Fibroblast of upper back skin (primary cell): ENCODE measurements at places on chromosomes 4 and X.

DNA sequence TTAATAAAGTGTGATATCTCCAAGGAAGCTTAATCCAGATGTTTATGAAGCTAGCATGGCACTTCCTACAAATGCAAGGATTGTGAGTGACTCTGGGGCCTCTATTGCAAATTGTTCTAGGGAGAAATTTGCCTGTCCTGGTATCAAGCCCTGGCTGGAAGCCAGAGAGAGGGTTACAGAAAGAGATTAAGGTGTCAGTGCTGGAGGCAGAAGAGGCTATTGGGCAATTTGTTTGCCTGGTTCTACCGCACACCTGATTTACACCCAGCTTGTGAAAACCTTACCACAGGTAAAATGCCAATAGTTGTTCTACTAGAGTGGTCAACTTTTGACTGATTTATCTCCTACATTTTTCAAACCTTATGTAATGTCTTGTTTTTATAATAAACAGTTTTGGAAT lies 186.7 kb upstream of the FAT1 start:
- no peak for DNase-seq

GRCh38 chr4:58553031-58553430 lies 1442.8 kb upstream of the IGFBP7 start:
- no peak for DNase-seq

GRCh38 chr4:163161536-163162205 lies 5.0 kb downstream of the NAF1 start:
- DNase-seq, result peak; percentile 75

DNA sequence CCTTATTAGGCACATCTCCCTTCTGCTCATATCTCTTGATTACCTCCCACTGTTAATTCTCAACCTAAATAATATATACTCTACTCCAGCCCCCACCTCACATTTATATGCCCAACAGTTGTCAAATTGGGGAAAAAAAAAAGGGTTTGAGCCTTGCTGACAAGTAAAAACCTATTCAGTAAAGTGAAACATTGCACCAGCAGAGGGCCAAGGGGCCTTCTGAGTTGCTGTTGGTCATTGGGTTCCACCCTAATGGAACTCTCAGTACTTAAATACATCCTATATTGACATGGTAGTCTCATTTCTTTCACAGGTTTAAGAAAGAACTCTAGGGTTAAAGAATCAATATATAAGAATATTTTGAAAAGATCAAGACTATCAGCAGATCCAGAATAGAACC lies 362.2 kb downstream of the SMARCA1 start:
- no peak for DNase-seq

DNA sequence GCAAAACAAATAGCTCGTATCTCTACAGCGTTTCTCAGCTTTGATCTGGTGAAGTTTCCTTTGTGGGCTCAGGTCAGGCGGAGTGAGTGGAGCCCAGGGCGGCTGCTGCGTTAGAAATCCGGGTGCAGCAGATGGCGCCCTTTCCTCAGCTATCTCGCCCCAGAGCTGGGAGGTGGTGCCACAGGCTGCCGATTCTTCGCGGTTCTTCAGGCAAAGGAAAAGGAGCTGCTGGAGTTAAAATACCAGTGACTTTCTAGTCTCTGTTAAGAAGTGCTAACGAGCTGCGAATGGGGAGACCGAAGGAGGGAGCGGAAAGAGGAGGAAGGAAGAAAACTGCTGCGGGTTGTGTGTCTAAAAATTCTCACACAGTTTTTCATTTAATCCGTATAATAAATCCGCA lies 114.6 kb downstream of the CPE start:
- DNase-seq, result peak; percentile 64

DNA sequence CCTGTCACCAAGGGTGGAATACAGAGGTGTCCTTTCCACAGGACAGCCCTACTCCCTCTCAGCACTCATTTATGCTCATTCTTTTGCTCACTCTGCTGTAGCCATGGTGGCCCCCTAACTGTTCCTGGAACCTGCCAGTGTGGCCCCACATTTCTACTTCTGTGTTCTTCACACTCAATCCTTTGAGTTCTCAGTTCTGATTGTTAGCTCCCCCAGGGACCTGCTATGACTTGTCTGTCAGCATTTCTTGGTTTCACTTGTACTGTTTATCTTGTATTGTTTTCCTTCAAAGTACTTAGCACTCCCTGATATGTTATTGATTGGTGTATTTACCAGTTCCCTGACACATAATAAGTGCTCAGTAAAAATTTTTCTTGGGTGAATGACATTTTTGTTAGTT lies 14.9 kb downstream of the VBP1 start:
- no peak for DNase-seq

- no peak for DNase-seq
Observed at GRCh38 chr4:94354474-94354896, 11.8 kb upstream of the HPGDS start.

DNA sequence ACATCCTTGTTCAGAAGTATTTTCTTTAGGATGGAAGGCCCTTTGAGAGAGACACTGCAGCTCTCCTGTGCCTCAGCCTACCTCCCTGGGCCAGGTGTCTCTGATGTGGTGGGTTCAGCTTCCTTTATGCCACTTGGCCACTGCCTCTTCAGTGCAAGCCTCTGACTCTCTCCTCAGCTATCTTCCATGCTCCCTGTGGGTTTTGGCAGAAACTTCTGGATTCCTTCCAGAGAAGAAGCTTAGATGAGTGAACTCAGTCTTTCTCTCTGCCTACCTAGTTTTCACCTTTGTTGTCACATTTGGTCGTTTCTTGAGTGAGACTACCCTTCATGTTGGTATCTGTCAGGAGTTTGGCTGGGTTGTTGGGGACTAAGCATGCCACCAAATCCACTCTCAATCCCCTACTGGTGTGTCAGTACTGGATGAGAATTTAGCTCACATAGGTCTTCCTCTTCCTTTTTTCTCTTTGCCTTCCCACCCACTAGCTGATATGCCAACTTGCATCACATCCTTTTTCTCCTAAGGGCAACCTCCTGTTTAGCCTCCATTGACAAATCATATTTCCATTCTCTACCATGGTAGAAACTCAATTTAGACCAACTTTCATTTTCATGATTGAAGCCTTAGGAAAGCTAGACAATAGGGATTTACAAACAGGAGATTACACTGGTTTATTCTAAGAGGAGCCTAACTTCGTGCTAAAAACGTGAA lies 32.0 kb downstream of the IL15 start:
- DNase-seq, result peak; percentile 49

GRCh38 chrX:30010471-30010870 lies 204.9 kb upstream of the MAGEB2 start:
- no peak for DNase-seq

DNA sequence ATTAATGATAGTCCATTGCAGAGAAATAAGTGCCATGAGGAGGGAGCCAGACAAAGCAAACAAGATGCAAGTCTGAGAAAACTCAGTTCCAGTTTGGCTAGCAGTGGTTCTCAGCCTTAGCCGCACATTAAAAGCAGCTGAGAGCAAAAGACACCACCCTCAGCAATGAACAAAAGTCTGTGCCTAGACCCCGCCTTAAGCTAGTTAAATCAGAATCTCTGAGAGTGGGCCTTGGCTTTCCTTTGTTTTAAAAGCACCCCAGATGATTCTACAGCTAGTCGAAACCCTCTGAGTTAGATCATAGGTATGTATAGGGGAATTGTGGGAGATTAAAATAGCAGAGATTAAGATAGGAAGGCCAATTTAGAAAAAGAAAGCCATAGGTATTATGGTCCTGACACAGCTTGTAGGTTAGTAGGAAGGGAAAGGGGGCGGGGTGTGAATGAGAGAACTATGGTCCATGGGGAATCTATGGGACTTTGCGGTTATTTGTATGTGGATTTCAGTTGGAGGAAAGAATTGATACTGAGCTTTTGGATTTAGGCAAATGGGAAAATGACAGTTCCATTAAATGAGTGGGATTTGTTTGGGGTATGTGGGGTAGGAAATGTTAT lies 12.0 kb downstream of the SPRY1 start:
- peak; percentile 33 for DNase-seq

GRCh38 chrX:119549327-119550016 lies 15.7 kb downstream of the STEEP1 start:
- no peak for DNase-seq

- no peak for DNase-seq
Observed at GRCh38 chr4:82381661-82382296, 8.0 kb upstream of the HNRNPD start.

DNA sequence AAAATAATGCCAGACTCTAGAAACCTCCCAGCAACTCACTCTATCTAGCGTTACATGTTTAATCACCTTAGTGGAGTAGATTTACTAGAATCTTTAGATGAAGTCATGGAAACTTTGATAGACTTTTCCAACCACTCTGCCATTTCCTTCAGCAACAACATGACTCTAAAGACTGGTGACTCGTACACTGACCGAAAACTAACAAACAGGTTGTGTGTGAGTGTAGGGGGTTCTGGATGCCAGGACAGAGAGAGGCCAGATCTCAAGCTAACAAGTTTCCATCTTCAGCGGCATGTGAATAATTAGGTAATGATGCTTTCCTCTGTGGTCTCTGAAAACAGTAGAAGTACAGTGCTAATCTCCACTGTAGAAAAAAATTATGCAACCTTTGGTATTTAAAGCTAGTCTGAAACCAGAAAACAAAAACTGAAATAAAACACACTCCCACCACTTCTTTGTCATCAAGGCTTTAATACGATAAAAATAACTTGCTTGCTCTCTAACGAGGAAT lies 286.4 kb downstream of the PRDM5 start:
- peak; percentile 2 for DNase-seq

DNA sequence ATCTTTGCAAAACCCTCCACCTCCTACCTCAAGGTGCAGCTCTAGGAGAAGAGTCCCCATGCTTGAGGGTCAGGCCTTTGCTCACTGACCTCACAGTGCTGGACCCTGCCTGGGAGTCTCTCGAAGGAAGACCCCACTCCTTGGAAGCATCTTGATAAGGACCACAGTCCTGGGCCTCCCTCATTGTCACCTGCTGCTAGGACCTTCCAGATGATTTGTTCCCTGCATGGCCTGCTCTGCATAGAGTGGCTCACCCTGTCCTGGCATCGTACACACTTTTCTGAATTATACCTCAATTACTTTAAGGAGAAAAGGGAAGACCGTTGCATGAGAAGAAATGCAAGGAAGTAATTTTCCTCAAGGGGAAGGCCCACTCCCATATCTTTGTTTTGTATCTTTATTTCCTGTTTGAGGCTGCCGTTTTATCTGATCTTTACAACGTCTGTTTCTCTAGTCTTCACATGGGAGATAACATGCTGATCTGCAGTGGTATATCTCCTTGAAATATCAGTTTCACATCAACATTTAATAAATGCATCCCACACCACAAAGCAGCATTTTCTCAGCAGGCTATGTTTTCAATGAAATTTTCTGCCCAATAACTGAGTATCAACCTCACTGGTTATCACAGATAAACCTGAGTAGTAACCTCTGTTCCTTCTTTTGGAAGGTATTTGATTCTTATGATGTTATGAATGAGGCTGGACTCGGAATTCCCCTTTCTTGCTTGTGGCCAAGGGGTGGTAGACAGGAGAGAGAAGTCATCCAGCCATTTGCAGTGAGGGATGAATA lies 15.0 kb upstream of the AKAP17A start:
- no peak for DNase-seq

- no peak for DNase-seq
Observed at GRCh38 chrX:41332408-41333002, 1.5 kb upstream of the DDX3X start.

- no peak for DNase-seq
Observed at GRCh38 chr4:47703956-47704355, 133.9 kb downstream of the CORIN start.

DNA sequence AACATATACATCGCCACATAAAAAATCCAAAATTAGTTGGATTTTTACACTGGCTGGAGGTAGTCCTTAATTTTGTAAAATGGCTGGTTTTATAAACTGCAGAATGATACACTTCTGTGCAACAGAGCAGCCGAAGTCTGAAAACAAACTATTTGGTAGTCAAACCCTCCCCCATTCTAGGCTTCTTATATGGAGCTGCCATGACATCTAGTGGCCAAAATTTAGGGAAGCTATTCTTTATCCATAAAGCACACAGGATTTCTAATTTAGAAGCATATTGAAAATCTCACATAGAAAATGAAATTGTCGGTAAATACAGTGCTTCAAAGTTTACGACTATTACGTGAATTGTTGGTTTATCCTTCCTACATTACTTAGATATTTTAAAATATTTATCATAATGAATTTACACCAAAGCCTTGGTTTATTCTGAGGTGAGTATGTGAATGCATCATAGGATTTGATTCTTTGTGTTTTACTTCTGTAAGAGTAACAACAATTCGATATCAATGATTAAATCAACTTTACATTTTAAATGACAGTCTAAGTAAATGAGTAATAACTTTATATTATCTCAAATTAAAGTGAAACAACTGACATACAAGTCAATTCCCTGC lies 113.4 kb upstream of the FAM241A start:
- DNase-seq, result peak; percentile 72

DNA sequence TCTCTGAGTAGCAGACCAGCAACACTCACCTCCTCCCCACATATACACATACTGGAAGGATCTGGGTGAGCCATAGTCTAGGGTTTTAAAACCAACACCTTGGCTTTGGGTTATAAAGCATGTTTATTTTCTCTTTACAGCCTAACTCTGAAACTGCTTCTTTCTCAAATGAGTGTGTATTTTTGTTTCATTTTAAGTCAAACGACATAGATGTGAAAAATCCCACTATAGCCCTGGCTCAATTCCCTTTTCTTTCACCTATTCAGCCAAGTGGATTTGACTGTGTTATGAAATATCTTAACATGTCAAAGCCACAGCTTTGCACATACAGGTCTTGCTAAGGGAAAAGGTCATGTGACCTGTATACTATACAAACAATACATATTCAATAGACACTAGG lies 13.8 kb downstream of the NEXMIF start:
- DNase-seq, result no peak

GRCh38 chrX:68185161-68185560 lies 248.1 kb downstream of the OPHN1 start:
- DNase-seq, result peak; percentile 9

- DNase-seq, result no peak
Observed at GRCh38 chr4:41369680-41370079, 113.0 kb downstream of the UCHL1 start.

DNA sequence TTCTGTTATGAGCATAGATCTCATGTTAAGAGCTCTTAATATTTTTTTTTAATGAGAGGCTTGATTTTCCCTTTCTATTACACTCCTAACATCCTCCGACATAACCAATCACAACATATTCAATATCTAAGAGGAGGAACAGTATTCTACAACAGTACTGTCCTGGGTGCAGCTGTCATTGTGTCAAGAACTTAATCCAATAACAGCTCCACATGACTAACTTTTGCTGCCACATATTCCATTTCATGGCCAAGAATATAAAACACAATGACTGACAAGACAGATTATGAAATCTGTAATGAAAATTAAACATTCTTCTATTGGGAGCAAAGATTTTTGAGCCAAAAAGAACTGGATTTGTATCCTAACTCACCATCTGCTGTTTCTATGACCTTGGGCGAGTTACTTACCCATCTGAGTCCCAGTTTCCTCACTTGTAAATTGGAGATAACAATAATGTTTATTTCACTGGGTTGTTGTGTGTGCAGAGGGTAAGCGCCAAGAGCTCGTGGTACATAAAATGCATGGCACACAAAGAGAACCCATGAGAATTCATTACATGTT lies 405.6 kb downstream of the SPRY1 start:
- DNase-seq, result no peak

GRCh38 chrX:1165535-1166196 lies 46.8 kb downstream of the CRLF2 start:
- peak; percentile 48 for DNase-seq
